Hippocampal formation (tissue), 2 donors: ENCODE measurements at places on chromosomes 16 and 17.

DNA sequence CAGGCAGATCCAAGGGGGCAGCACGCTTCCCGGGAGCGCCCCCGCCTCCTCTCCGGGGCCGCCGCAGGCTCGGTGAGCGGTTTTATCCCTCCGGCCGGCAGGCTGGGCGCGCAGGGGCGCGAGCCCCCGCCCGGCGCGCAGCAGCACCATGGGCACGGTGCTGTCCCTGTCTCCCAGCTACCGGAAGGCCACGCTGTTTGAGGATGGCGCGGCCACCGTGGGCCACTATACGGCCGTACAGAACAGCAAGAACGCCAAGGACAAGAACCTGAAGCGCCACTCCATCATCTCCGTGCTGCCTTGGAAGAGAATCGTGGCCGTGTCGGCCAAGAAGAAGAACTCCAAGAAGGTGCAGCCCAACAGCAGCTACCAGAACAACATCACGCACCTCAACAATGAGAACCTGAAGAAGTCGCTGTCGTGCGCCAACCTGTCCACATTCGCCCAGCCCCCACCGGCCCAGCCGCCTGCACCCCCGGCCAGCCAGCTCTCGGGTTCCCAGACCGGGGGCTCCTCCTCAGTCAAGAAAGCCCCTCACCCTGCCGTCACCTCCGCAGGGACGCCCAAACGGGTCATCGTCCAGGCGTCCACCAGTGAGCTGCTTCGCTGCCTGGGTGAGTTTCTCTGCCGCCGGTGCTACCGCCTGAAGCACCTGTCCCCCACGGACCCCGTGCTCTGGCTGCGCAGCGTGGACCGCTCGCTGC, 832 bp downstream of the CDK5R1 start:
- no peak for DNase-seq

DNA sequence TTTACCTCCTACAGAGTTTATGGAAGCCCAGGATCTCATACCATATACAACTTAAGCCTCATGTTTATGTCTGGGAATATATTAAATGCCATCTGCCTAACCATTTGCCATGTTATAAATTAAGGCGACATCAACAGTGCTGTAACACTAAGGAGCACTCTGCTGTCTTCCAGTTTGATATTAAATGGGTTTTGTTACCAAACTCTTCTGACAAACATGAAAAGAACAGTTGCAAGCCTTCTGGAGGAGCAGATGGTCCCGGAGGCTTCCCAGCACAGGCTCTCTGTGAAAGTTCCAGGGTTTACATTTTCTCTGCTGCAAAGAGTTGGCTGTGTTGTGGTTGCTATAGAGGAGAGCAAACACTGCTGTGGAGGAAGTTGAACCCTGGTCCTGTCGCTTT, 545.3 kb upstream of the SALL1 start:
- no peak for DNase-seq

GRCh38 chr17:37092071-37092470, 143.3 kb downstream of the AATF start:
- no peak for DNase-seq

- DNase-seq: no peak
Measured at GRCh38 chr17:30173649-30174048, 57.0 kb downstream of the NSRP1 start.

DNA sequence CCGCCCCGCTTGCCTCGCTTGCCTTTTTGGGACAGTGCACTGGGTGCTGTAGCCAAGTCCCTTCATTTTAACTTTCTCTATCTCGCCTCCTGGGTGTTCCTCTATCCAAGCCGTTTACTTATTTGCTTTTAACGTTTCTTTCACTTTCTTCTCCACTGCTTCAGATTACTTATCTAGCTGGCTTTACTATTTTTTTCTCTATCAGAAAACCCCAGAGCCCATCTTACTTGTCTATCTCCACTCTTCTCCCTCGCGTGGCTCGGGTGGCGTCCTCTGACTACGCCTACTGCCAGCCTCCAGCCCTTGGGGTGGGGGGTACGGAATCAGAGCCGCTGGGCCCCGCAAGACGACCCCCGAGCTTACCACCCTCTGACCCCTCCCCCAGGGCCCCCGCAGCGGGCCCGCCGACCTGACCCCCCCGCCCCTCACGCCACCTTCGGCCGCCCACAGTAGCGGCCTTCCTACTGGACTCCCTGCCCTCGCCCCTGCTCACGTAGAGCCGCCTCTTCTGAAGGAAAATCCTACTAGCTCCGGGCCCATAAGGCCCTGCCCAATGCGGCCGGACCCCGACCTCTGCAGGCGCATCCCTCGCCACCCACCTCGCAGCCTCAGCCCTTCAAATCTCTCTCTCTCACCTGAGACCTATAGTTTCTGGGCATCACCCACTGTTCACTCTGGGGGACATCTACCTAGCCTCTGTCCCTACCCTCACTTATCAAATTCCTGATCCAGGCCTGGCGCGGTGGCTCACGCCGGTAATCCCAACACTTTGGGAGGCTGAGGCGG, 1.0 kb upstream of the SLC12A4 start:
- no peak for DNase-seq

DNA sequence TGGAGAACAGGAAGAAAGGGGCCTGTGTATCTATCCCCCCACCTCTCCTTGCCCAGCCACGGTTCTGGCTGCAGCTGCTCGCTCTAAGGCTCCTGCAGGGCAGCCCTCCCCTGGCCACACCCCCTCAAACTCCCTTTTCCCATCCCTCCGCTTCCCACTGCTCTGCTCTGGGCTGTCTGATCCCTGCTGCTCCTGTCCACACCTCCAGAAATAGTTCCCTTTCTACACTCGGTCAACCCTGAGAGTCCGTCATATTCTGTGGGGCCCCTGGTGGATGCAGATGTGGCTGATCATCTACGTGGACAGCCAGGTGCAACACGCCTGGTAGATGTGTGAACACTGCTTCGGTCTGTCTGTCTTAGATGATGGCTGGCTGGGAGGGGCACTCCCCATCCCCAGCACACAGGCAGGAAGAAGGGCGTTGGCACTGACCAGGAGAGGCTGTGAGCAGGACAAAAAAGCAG, 19.3 kb upstream of the KRT19 start:
- no peak for DNase-seq

- no peak for DNase-seq
Measured at GRCh38 chr17:46064460-46064859, 65.4 kb downstream of the STH start.

DNA sequence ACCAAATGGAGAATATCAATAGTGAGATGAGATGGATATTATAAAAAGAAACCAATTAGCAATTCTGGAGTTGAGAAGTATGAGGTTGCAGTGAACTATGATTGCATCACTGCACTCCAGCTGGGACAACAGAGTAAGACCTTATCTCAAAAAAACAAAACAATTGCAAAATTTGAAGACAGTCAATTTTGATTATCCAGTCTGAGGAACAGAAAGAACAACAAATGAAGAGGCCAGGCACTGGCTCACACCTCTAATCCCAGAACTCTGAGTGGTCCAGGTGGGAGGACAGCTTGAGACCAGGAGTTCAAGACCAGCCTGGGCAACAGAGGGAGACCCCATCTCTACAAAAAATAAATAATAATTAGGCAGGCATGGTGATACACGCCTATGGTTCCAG, 35.0 kb downstream of the USP32 start:
- no peak for DNase-seq
